ENCODE measurements at places on chromosomes 3 and 15.
A peak's percentile ranks its signal among the peaks of the same experiment; 100 is the strongest.

- no peak for DNase-seq
These were observed 105.2 kb upstream of the NR2E3 start for GRCh38 chr15:71705151-71705550.

DNA sequence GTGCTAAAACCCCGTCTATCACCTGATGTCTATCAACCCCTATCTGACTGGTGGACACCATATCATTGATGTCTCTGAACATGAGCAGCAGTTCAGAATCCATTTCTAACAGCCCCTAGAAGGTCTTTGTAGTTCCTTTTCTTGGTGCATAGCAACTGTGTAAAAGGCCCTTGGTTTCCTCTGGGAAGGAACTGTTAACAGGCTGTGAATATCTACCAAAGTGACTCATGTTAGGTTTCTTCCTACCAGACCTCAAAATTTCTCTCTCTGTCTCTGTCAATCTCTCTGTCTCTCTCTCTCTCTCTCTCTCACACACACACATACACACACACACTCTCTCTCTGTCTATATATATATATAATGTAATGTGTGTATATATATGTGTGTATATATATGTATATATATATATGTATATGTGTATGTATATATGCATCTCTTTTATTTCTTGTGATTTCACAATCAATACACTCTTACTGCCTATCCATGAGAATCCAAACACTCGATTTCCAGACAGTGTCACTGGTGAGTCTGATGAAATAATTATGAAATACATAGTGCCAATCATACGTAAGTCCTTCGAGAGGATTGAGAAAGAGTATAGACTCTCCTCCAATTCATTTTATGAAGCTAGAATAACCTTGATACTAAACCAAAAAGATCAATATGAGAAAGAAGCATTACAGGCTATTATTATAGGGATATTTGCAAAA, 335.9 kb upstream of the SLCO3A1 start:
- no peak for DNase-seq

GRCh38 chr3:24110051-24110450, 165.0 kb downstream of the NR1D2 start:
- no peak for DNase-seq

DNA sequence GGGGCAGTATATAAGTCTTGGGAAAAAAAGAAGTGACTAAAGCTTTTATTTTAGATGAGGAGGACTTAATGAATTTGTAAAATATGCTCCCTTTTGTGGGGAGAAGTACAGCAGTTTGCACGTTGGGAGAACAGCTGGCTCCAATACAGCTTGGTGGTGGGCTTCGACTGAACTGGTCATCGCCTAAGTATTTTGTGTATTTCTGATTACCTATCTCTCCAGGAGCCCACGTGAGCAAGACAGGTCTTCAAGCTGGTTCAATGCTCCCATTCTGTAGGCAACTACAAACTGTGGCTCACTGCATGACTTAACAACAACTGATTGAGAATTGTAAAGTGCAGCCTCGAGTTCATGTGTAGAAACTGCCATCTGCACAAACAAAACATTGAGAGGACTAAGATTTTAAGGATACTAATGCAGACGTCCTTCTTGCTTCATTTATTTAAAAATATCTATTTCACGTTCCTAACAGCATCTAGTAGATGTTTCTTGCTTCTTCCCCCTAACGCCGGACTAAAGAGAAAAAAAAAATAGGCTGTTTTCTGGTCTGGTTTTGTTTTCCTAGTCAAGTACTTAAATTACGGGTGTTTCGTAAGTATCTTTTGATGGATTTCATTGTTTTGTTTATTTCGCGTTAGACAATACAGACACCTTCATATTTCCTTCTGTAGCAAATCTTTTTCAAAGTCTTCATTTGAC, 1.4 kb upstream of the GREM1 start:
- DNase-seq: no peak

GRCh38 chr15:42728560-42728959, 8.4 kb downstream of the CDAN1 start:
- DNase-seq: no peak

DNA sequence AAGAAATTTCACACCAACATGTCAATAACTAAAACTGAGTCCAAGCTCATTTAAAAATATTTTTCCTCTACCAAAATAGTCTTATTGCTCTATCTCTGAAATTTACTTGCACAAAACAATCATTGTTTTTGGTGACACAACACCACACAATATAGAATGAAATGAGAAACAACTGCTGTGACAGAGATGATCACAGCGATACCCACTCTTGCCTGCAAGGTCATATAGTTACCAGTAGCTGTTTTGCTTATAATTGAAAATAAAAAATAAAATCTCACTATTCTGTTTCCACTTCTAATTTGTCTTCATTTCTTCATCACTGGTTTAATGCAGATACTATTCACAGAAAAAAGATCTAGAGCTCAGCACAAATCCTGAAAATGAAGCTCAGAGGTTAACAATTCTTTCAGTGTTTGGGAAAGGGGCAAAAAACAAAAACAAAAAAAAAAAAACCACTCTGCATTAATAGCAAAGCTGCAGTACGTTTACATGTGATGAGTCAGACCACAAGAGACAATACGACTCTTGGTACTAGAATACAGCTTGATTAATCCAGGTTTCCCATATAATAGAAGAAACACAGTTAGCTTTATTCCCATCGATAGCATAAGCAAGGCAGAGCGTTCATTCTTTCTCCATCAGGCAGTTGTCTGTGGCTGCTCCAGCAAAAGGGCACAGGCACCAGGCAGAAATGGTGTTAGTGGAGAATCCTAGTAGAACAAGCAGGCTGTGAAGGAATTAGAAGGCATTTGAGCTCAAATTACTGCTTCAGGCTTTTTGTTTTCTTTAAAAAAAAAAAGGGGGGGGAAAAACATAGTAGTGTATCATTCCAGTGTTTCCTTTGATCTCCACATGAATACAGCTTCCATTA, 773 bp downstream of the ANKRD28 start:
- peak; percentile 49 for DNase-seq

DNA sequence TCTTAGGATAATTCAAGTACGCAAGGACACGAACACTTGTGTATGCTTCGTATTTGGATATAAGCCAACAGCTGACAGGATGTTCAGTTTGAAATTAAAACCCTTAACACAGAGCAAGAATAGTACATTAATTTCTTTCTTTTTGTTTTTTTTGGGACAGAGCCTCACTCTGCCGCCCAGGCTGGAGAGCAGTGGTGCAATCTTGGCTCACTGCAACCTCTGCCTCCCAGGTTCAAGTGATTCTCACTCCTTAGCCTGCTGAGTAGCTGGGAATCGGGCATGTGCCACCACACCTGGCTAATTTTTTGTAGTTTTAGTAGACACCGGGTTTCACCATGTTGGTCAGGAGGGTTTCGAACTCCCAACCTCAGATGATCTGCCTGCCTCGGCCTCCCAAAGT, 32.4 kb downstream of the TOMM70 start:
- no peak for DNase-seq

GRCh38 chr3:29236146-29236840, 44.6 kb upstream of the RBMS3 start:
- no peak for DNase-seq

DNA sequence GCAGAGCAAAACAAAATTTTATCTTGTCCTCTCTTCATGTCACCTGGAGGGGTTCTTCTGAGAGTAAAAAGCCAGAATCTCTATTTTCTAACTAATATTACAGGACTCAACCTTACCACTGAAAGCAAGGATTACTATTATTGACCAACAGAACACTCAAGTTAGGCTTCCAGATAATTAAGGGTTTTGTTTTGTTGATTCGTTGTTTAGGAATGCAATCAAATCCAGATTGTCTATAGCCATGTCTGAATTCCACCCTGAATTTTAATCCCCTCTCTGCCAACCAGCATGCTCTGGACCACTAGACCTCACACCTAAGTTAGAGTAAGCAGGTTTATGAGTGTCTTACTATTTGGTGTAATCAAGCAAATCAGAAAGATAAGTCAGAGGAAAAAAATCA, 90.7 kb downstream of the PEAK1 start:
- DNase-seq: no peak

- no peak for DNase-seq
These were observed 52.9 kb downstream of the CLSTN2 start for GRCh38 chr3:139987908-139988307.

GRCh38 chr15:76286271-76286879, 24.9 kb downstream of the ETFA start:
- DNase-seq: no peak

DNA sequence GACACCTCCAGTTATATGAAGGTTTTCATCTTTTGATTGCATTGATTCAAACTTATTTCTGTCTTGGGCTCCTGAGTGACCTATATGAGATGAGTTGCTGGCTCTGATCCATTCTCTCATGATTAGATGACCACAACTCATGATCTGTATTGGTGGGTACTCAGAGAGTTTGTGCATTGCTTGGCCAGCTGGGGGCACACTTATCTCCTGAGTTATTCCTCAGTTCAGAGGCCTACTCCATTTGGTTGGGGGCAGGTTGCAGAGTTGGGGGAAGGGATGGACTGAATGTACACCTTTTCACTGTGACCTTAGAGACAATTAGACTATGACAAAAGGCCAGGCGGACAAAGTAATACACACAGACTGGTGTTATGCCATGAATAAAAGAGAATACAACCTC, 166.2 kb upstream of the SEMA6D start:
- DNase-seq: no peak

DNA sequence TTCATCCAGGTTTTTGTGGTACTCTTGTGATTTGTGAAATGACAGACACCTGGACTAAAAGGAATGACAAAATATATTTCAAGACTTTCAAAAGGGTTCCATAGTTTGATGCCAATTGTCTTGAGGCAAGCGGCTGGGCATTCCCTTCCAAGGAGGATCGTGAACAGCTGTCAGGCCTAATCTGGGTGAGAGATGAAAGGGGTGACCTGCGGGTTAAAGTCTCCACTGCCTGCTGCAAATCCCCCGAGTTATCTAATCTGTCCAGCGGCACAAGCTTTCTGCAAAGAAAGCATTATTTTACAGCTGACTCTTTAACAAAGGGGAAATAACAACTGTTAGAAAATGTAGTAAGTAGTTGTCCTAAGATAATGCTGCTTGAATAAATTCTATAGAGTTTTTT, 128.7 kb upstream of the MB21D2 start:
- DNase-seq: no peak

GRCh38 chr15:38652998-38653397, 88.4 kb upstream of the RASGRP1 start:
- DNase-seq: no peak

DNA sequence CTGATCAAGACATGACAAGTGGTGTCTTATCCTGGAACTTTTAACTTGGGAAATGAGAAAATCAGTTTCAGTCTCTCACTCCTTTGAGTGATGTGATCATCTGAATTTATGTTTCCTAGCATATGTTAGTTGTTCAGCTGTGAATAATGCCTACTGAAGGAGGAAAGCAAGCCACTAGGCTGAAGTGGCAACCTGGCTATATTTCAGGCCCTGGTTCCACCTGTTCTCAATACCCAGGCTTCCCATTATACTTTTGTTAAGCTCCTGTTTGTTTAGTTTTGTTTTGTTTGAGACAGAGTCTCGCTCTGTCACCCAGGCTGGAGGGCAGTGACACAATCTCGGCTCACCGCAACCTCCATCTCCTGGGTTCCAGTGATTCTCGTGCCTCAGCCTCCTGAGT, 243.8 kb downstream of the ALCAM start:
- DNase-seq: no peak

DNA sequence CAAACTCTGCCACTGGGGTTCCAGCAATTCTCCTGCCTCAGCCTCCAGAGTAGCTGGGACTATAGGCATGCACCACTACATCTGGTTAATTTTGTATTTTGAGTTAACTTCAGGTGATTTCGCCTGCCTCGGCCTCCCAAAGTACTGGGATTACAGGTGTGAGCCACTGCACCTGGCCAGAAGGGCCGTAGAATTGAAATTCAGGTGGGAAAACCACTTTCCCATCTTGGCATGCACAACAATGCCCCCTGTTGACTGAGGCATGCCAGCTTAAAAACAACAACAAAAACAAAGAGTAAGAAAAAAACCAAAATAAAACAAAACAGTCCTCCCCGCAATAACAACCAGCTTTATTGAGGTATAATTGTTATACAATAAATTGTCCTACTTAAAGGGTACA, 32.6 kb upstream of the RAB11A start:
- no peak for DNase-seq

DNA sequence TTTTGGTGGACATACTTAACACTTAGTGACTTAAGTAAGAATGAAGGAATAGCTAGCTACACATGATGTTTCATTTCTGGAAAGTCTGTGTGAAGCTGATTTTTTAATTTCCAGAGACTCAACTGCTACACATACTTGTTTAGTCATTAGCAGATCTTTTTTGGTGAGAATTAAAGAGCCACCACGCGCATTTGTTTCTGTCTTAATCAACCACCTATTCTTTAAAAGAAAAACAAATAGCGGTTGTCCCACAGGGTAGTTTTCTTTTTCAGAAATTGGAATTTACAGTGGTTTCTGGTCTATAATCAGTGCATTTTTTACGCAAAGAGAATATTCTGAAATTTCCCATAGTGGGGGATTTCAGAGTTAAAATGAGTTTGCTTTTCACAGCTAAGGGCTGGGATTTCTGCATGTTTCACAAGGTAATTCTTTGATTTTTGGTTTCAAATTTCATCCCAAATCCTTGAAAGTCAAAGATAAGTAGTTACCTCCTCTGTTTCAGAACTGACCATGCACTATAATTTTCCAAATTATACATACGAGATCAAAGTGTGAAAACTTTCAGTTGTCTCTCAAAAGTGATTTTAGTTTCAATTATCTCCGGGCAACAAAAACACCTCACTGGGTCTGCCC, 631.0 kb upstream of the GRM7 start:
- no peak for DNase-seq

- DNase-seq: no peak
These were observed 79.7 kb downstream of the LRRFIP2 start for GRCh38 chr3:37094636-37095035.

GRCh38 chr3:21484828-21485144, 266.2 kb downstream of the ZNF385D start:
- DNase-seq: no peak

- DNase-seq: no peak
These were observed 167.6 kb upstream of the COL8A1 start for GRCh38 chr3:99470841-99471240.

DNA sequence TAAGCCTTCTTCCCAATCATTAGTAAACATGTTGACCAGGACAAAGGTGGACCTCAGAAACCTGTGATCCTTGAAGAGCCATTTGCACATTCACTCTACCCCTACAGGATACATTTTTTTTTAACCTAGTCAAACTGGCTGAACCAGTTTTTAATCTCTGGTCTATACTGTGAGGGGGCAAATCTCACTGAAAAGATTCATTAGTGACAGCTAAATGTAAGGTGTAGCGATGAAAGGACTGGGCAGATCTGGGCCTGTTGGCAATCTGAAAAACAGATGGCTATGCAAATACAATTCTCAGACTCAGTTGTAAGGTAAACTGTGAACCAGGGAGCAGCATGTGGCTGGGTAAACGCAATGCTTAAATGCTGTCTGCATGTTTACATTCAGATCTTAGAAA, 75.6 kb upstream of the SNTN start:
- DNase-seq: peak; percentile 47

DNA sequence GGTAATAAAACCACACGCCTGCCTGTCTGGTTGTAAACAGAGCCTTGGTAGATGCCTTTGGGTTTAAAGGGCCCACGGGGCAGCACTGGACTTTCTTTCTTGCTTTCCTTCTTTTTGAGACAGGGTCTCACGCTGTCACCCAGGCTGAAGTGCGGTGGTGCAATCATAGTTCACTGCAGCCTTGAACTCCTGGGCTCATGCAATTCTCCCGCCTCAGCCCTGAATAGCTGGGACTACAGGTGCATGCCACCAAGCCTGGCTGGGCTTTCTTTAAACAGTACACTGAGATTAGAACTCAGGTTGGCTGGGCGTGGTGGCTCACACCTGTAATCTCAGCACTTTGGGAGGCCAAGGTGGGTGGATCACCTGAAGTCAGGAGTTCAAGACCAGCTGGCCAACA, 42.2 kb downstream of the POC1A start:
- no peak for DNase-seq
